Activated T-helper 1 cell treated with Interleukin-2 at 50 U/mL for 16 hours (primary cell): ENCODE measurements at places on chromosomes 16 and 17.

- no peak for DNase-seq
These were observed 70.9 kb downstream of the HLF start for GRCh38 chr17:55335625-55336024.

GRCh38 chr16:66798161-66798560 is 3.2 kb downstream of the TERB1 start:
- DNase-seq = no peak

GRCh38 chr17:81346908-81347349 is 48.3 kb upstream of the BAHCC1 start:
- no peak for DNase-seq

DNA sequence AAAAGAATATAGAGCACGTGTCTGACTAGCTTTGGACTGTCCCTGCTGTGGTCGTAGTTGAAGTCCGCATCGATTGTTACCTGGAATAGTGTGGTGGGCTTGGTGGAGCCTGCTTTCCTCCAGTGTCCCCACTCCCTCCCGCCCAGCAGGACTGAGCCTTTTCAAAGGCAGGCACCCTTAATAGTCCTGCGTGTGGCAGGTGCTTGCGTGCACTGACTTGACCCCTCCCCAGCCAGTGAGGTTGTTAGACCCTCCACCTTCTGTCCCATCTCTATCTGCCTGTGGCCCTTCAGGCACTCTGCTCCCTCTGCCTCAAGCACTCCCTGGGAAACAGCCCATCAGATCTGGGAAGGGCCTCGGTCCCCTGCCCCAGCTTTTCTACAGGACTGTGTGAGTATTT is 36.6 kb downstream of the TMEM11 start:
- DNase-seq = no peak

GRCh38 chr16:17839272-17839671 is 368.5 kb upstream of the XYLT1 start:
- DNase-seq = no peak
